SHP77 treated with DMSO at 0.1 percent for 48 hours (cell line): ENCODE measurements at places on chromosomes 7 and 10.

- DNase-seq = no peak
Observed at GRCh38 chr7:91846436-91846835, 34.1 kb downstream of the MTERF1 start.

DNA sequence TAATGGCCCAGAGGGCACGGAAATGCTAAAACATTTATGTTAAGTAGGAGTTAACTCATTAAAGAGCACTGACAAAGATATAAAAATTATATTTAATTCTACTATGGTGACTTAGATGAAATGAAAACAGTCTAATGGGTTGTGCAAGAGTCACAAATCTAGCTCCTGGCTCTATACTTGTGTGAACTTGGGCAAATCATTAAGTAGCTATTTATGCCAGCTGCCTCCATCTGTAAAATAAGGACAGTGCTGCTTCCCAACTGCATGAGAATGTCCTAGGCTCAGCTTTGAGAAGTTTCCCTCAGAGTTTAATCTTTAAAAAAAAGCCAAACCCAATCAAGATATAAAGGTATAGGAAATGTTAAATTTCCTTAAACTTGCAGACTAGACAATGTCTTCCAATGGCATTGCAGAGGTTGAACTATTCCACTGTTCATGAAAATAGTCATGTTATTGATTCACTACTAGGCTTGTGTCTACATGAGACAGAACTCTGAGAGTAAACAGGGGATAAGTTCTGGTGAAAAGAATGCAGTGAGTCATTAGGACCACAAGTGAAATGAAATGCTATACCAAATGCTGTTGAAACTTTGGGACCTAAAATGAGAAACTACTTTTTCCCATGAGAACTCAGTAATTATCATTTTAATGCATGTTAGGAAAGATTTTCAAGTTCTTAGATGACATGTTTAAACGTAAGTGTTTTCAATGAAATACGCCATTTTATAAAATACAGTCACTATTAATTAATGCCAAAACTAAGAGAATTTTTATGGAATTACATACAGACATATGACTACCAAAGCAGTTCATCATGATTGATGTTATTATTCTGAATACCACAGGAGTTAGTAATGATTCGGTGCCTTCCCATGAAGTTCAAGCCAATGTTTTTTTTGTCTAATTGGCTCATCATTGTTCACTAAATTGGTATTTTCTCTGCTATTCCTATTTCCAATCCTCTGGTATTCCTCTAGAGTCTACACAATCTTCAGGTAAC, 84.2 kb downstream of the CDK6 start:
- DNase-seq = no peak

DNA sequence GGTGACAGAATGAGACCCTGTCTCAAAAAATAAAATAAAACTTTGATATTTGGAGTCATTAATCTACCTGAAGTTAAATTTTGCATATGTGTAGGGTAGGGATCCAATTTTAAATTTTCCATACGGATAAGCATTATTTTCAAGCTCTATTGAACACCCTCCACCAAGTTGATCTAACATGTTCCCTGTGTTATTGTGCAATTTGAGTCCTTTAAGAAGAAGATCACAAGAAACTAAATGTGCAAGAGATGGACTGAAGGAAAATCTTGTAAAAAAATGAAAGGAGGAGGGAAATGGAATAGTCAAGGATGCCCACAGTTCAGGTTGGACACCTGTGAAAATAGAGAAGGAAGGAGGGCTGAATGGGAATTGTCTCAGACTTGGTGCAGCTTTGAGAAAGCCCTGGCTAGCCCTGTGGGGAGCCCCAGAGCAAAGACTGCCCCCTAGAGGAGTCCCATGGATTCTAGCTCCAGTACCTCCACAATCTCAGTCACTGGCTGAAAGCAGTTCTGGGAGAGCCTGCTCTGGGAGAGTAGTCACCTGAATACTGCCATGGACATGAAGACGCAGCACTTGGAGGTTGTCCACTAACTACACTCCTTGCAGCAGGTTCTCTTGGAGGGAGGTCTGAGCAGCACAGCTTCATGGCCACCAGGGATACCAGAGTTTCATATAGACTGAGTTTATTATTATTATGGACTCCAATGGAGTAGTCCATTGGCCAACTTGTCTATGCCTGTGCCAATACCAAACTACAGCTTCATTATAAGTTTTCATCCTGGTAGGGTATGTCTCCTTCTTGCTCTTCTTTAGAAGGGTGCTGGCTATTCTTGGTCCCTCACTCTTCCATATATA, 5.7 kb upstream of the TIAL1 start:
- no peak for DNase-seq

DNA sequence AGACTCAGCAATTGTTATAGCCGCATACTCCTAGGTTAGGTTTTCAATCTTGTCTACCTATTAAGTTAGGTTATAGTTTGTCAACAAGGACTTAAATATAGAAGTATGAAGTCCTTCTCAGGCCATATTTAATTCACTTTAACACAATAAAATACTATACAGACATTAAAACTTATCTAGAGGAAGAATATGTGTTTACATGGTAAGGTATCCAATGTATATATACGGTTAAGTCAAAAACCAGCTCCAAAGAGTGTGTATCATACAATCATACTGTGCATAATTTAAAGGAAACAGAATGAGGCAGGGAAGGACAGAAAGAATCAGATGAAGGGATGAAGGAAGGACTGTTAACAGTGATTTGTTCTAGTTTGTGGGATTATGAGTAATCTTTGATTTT, 79.5 kb upstream of the LANCL2 start:
- DNase-seq = no peak

- no peak for DNase-seq
Observed at GRCh38 chr10:58414270-58415041, 29.2 kb downstream of the TFAM start.

GRCh38 chr7:99139036-99139435, 4.9 kb downstream of the SMURF1 start:
- no peak for DNase-seq

DNA sequence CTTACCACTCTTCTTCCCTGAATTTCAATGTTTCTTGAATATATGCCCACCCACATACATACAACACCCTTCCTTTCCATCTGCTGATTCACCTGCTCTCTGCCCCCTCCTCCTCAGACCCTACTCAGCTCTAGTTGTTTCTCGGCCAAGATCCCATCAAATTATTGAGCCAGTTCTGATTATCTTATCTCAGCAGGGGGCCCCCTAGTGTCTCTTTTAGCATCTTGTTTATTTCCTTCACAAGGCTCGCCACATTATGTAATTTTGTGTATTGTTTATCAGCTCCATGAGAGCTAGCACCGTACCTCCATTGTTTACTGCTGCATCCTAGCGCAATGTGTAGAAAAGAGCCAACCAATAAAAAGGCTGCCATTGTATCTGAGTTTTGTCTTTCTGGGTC, 71.9 kb downstream of the FAM13C start:
- no peak for DNase-seq

DNA sequence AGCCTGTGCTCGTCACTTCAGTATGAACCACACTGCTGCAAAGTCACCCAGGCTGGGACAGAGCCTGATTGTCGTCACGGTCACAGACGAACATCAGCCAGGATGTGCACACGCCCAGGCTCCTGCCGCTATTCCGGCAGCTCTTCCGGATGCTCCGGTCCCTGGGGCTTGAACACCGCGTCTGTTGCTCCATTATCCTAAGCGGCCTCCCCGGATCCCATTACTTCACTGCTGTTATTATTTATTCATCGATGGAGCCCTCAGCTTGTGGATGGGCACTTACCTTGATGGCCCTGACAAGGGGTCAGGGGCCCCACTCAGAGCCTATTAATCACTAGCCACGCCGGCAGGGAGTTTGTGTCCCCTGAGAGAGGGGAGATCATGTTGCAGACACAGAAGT, 120.8 kb upstream of the PCBD1 start:
- no peak for DNase-seq

- DNase-seq = no peak
Observed at GRCh38 chr10:98326621-98327027, 58.6 kb upstream of the LOXL4 start.

DNA sequence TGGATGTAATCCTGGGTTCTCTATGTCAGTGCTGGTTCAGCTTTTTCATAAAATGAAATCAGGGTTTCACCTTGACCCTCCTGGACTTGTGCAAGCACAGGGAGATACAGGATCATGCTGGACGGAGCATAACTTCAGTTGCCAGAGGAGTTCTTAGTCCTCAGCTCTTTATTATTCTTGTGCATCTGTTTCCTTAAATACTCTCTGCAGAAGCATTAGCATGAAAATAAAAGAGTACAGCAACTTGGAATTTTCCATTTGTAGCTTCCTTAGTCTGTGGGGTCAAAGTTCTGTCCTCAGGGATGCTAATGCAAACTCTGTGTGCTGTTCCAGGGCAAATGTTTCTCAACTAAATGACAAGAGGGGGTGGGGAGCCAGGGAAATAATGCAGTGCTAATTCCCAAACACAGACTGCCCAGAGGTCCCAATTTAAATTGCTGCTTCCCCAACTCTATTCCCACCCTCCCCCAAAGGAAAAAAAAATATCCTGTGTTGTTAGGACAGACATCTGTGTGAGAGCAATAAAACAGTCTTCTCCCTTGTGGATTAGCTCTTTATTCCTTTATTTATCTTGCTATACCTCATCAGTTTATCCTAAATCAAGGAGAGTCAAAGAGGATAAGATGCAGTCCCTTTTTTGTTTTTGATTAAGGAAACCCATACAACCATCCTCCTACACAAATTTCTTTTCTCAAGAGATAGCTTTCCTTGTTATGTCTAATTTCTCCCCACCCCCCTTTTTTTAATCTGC, 905.0 kb downstream of the LRMDA start:
- DNase-seq = no peak

GRCh38 chr7:77783545-77783944, 14.7 kb downstream of the TMEM60 start:
- DNase-seq = no peak

- peak; percentile 42 for DNase-seq
Observed at GRCh38 chr7:144834641-144835144, 1.2 kb downstream of the TPK1 start.

GRCh38 chr10:78850644-78851435, 217.9 kb upstream of the ZMIZ1 start:
- no peak for DNase-seq

GRCh38 chr7:84701524-84702306, 485.1 kb downstream of the SEMA3D start:
- DNase-seq = peak; percentile 43

DNA sequence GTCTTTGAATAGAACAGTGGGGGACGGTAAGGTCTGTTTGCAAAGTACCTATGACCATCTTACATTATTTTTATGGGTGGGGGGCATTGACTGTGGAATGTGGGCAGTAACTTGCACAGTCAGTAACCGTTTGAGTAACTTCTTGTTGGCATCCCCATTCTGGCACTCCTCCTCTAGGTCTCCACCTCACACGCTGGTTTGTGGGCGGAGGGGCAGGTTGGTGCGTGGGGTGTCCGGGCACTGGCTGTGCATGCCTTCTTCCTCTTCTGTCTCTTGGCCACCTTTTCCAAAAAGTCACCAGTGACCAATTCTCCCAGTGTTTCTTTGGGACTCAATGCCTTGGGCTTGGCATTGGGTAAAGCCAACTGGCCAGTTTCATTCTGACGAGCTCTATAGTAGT, 43.6 kb downstream of the DNAJB6 start:
- no peak for DNase-seq

- DNase-seq = no peak
Observed at GRCh38 chr10:112383325-112383724, 9.4 kb downstream of the ACSL5 start.

GRCh38 chr7:30510124-30511075, 5.8 kb upstream of the GGCT start:
- peak; percentile 31 for DNase-seq

DNA sequence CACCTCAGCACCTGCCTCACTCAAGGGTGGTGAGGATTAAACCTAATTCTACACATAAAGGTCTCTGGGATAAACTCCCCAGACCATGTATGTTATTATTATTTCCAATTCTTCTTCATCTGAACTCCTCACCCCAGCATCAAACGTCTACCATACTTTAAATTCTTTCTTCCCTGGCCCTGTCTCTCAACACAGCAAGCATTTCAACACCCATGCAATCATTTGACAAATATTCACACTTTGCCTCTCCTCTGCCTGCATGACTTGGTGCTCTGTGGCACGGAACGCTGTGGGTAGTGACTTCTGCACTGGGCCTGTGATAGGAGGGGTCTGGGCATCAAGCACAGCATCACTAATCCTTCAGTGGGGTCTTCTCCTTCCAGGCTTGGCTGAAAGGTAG, 490.8 kb downstream of the TNS3 start:
- no peak for DNase-seq

GRCh38 chr7:67900456-67900855, 903.8 kb downstream of the TYW1 start:
- DNase-seq = no peak

DNA sequence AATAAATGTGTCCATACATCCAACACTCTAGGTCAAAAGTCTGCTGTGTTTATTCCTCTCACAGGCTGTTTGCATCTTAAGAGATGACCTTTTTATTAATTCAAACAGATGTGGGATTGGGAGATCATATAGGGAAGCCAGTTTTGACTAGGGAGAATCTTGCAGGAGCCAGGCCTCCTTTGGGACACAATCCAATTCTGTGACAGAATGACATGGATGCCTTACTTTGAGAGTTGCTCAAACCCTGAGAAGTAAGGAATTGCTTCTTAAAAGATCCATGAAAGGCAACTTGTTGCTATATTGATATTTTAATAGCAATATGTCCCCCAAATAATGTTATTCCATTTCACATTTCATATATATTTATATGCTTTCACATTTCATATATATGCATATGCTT, 53.5 kb upstream of the CACNB2 start:
- DNase-seq = no peak

DNA sequence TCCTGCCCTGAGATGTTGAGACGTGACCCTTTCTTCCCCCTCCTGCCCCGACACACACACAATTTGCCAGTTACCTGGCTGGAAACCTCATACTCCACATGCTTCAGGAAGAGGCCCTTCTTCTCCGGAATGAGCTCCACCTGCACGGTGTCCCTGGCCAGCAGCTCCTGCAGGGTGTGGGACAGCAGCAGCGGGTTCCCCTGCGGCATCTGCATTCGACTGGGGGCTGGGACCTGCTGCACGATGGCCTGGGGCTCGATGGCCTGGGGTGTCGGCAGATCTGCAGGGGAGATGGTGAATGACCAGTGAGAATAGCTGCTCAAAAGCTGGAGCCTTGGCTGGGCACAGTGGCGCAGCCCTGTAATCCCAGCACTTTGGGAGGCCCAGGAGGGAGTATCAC, 36.0 kb downstream of the NUDT1 start:
- DNase-seq = no peak
